ENCODE measurements at places on chromosomes 3 and 15. TPM values are rescaled to one million over a fixed set of nuclear protein-coding genes. Genes with fewer than 3 reads are reported as not detected.

GRCh38 chr15:29678504-29679034 is 143.7 kb downstream of the TJP1 start:
- DNase-seq = no peak

DNA sequence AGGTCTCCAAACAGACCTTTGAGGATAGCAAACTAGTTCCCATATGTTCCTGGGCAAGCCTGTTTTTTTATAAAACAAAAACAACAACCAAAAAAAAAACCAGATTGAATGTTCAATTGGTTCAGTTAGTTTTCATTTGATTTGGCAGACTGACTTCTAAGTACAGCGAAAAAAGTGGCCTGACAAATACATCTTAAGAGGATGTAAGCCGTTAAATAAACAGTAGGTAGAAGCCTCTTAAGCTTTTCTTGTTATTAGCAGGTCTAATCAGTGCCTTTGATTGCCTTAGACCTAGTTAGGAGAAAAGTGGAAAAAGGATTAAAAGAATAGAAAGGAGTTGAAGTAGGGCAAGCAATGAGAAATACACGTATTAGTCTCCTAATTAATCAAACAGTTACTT is 13.2 kb downstream of the TSC22D2 start:
- DNase-seq = no peak

DNA sequence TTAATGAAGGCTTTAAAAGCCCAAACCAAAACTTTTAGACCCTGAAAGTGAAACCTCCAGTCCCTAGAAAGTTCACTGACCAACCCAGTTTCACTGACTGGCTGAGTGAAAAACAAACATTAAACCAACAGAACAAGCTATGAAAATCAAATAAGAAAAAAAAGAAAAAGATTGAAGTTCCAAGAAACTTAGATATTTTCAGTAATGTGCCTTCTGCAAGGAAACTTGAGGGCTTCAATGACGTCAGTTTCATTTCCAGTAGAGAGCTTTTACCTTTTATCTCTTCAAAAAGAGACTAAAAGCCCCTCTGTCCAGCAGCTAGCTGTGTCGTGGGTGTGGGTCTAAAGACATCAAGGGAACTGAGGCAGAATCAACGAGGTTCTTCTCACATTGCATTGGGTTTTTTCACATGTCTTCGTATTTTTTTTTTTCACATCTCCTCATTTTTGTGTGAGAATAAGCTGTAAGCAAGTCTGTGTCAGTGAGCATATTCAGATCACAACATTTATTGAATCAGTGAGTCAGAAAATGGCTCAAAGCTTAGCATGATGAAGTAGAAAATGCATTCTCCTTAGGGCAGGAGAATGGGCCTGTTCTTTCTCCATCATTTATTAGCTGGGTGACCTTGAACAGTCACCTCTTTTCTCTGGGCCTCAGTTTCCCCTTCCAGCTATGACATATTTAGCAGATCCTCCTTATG is 54.8 kb upstream of the BCL6 start:
- DNase-seq = no peak

GRCh38 chr15:79408041-79408440 is 24.1 kb upstream of the MINAR1 start:
- peak; percentile 82 for DNase-seq

GRCh38 chr3:72756900-72757299 is 91.3 kb downstream of the SHQ1 start:
- DNase-seq = no peak

DNA sequence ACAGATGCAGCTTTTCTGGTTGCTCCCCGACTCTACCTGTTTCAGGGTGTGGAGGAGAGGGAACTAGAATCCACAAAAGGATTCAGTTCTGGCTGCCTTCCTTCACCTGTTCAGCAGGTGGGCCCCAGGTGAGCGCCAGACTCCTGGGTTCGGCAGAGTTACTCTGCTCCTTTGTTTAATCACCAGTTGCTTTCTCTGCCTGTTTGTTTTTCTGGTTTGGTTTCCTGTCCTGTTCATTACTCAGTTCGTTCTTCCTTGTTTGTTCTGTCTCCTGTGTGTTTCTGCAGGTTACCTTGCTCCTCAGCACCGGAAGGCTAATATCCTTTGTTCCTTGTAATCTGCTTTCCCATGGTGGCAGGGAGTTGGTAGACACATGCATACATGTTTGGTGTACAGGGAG is 508.5 kb upstream of the ATP11B start:
- no peak for DNase-seq

DNA sequence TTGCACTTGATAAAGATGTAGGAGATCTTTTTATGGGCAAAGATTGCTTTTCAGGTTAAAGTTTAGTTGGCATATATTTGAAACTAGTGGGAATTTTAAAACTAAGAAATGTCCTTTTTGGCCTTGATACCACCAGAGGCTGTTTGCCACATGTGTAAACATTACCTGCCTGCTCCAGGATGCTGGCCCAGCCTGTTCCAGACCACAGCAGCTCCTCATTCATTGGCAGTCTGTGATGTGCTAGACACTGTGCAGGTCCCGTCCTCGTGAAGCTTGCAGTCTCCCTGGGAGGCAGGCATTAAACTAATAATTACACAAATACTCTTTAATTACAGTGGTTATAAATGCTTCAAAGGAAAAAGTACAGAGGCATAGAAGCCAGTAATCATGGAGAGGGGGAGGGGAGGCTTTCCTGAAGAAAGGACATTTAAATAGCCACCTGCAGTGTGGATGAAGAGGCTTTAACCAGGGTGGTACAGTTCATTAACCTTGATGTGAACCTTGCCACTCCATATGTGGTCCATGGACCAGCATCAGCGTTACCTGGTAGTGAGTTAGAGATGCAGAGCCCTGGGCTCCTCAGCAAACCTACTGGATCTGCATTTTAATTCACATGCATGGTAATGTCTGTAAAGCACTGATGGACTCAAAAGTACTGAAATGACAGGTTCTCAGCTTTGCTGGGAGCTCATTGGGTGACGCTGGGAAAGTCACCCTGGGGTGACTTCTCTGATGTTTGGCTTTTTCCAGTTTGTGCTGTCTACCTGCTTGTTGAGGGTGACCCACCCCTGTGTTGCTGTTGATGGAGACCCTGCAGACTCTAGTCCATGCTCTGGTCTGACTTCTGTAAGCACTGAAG is 5.3 kb downstream of the ZNF710 start:
- DNase-seq = no peak

DNA sequence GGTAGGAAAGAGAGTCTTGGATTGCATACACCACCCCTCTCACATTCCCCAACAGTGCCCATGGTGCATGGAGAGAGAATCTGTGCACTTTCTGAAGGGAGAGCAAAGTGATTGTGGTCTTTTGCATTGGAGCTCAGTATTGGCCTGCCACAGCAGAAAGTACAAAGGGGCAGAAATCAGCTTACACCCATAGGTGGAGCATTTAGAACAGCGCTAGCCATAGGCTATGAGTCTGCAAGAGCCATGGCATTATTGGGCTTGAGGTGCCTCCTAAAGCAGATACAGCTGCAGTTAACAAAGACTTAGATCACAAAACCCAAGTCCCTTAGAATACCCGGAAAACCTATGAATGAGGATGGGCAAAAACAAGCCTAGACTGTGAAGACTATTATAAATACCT is 21.8 kb downstream of the SI start:
- no peak for DNase-seq

- DNase-seq = no peak
These were observed 8.5 kb downstream of the MYO5C start for GRCh38 chr15:52287114-52287513.

- DNase-seq = no peak
These were observed 59.3 kb upstream of the CHMP2B start for GRCh38 chr3:87167628-87168456.

DNA sequence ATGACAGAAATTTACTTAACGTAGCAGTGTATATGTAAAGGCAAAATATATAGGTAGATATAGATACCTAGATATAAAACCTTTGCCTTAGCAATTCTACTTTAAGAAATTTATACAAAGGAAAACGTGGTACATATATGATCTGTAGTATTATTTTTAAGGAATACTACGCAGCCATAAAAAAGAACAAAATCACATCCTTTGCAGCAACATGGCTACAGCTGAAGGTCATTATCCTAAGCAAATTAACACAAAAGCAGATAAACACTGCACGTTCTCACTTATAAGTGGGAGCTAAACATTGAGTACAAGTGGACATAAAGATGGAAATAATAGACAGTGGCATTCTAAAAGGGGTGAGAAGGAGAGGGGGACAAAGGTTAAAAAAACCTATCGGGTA is 14.8 kb upstream of the LIPC start:
- DNase-seq = no peak

- DNase-seq = no peak
These were observed 777.4 kb downstream of the TUSC7 start for GRCh38 chr3:117486719-117487716.

GRCh38 chr15:36024031-36024688 is 478.2 kb upstream of the DPH6 start:
- no peak for DNase-seq

DNA sequence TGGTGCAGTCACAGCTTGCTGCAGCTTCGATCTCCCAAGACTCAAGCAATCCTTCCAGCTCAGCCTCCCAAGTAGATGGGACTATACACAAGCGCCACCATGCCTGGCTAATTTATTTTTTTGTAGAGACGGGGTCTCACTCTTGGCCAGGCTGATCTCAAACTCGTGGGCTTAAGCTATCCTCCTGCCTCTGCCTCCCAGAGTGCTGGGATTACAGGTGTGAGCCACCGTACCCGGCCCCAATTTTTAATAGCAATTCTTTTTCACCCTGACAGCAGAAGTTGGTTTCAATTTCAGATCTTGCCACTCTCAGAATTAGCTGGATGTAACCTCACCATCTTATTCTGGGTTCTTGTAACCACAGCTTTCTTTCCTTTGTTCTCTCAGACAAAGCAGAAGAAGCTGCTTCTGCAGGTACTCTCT is 64.8 kb downstream of the TRIM71 start:
- no peak for DNase-seq

GRCh38 chr3:132681421-132681820 is 21.3 kb downstream of the UBA5 start:
- DNase-seq = no peak

GRCh38 chr3:169133178-169134161 is 530.0 kb downstream of the MECOM start:
- no peak for DNase-seq

GRCh38 chr3:101009386-101009785 is 16.2 kb upstream of the ABI3BP start:
- no peak for DNase-seq

DNA sequence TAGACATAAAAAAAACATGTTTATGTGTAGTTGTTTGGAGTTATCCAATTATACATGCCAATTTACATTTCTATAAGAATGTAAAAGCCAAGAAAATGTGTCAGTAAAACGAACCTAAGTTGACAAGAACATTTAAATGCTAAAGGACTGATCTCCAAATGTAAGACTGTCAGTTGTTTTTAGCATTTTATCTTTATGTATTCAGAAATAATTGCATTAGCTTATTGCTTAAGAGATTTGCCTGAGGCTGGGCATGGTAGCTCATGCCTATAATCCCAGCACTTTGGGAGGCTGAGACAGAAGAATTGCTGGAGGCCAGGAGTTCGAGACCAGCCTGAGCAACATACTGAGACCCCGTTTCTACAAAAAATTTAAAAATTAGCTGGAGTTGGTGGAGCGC is 26.9 kb downstream of the PXK start:
- DNase-seq = no peak

Gene IQCF5
- total RNA-seq = not detected

Gene ITIH1
- total RNA-seq = not detected

Gene NR2E3
- total RNA-seq = not detected

Gene GUCA1C
- not detected for total RNA-seq

Gene ACY1
- total RNA-seq = 10.0 TPM

Gene B3GNT5
- 2.1 TPM for total RNA-seq

All from esophagus muscularis mucosa (tissue), 4 donors.